Thymus (tissue), 14 donors: ENCODE measurements at places on chromosomes 2 and 18.

- H3K27ac ChIP-seq, result no peak overlapping the region
- H3K4me1 ChIP-seq, result no peaks in the 10 kb centered on the region
- no peak for DNase-seq
Measured at GRCh38 chr2:55929476-55929875, 5.9 kb upstream of the EFEMP1 start.

- no peak overlapping the region for H3K27ac ChIP-seq
- peaks cover 16% of the 10 kb centered on the region for H3K27me3 ChIP-seq
- DNase-seq, result no peak
- H3K4me3 ChIP-seq, result no peak overlapping the region
- peaks cover 5% of the 10 kb centered on the region for H3K4me1 ChIP-seq
Measured at GRCh38 chr2:27127883-27128667, 4.5 kb downstream of the ABHD1 start.

DNA sequence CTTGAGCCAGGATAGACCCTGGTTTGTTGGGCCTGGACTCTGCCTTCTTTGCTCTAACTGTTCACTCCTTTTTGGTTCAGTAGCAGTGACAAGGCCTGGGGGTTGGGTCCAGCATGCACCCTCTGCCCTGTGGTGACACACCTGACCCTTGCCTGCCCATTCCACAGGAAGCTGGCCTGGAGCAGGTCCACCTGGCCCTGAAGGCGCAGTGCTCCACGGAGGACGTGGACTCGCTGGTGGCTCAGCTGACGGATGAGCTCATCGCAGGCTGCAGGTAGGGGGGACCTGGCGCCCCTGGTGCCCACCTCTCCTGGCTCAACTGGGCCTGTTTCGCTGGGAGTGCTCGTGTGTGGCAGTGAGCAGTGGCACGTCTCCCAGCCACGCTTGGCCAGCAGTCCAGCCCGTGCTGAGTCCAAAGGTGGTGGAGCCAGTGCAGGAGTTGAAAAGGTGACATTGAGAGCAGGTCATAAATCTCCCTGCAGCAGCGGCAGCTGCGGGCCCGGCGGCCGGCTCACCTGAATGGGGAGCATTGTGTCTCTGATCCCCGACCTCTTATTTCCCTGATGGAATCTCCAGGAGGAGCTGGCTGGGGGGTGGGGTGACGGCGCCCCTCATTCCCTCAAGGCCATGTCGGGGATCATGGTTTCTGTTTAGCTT lies 102.6 kb downstream of the DYSF start:
- no peak overlapping the region for H3K4me3 ChIP-seq
- no peaks in the 10 kb centered on the region for H3K4me1 ChIP-seq
- no peaks in the 10 kb centered on the region for H3K36me3 ChIP-seq
- DNase-seq, result no peak
- no peaks in the 10 kb centered on the region for H3K27me3 ChIP-seq
- H3K27ac ChIP-seq, result no peak overlapping the region

GRCh38 chr2:177348733-177349693 lies 43.6 kb upstream of the AGPS start:
- H3K27me3 ChIP-seq, result no peaks in the 10 kb centered on the region
- no peaks in the 10 kb centered on the region for H3K4me1 ChIP-seq
- H3K27ac ChIP-seq, result no peak overlapping the region

DNA sequence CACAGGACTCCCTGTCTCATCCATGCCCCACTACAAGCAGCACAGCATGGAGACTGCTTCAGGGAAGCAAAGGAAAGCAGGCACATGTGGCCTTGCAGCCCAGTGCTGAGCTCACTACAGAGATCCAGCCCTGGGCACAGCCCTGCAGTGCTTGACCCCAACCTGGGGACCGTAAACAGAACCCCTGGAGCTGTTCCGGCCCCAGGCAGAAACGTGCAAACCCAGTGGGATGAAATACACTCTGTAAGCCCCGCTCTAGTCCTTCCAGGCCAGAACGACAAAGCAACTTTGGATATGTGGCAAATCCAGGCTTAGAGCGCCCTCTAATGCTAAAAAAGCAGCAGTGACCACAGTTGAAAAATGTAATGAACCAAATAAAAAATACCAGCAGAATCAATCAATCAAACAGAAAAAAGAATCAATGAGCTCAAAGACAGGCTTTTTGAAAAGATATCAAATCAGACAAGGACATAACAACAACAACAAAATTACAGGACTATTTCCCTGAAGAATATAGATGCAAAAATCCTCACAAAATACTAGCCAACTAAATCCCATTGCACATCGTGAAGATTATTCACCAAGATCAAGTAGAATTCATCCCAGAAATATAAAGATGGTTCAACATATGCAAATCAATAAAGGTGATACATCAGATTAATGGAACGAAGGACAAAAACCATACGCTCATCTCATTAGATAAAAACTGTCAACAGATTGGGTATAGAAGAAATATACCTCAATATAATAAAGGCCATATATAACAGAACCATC lies 45.6 kb downstream of the ZNF519 start:
- H3K4me1 ChIP-seq, result no peaks in the 10 kb centered on the region
- no peak overlapping the region for H3K27ac ChIP-seq
- H3K4me3 ChIP-seq, result no peak overlapping the region
- no peaks in the 10 kb centered on the region for H3K36me3 ChIP-seq
- no peaks in the 10 kb centered on the region for H3K27me3 ChIP-seq
- DNase-seq, result peak; percentile 7

DNA sequence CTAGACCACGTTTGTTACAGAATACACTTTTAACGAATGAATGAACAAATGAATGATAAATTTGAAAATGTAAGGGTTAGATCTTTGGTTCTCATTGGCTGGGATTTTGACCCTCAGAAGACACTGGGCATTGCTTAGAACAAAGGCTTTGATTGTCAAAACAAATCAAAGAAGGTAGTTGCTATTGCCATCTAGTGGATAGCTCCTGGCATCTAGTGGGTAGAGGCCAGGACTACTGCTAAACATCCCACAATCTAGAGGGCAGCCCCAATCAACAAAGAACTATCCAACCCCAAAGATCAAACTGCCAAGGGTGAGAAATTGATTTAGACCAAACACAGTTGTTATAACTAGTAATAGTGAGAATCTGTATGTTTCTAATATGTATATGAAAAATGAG lies 552.3 kb downstream of the KCNJ3 start:
- H3K4me1 ChIP-seq, result no peaks in the 10 kb centered on the region
- no peak overlapping the region for H3K4me3 ChIP-seq
- H3K27me3 ChIP-seq, result no peaks in the 10 kb centered on the region
- DNase-seq, result no peak
- no peak overlapping the region for H3K27ac ChIP-seq
- H3K36me3 ChIP-seq, result no peaks in the 10 kb centered on the region

DNA sequence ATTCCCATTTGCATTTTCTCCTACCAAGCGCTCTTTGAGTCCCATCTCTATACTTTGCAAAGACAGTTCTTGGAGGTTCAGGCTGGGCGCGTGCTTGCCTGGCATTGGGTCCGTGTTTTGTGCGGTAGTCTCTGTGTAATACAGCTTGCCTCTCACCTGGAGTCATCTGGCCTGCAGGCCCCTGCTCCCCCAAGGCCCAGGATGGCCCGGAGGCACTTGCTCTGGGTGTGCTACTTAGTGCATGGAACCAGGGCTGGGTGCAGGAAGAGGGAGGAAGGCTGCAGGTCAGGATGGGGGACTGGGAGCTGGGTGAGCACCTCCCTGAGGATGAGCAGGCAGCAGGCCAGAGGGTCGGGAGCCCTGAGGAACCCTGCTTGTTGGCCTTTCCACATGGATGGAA lies 220.9 kb downstream of the LDLRAD4 start:
- H3K27me3 ChIP-seq, result no peaks in the 10 kb centered on the region
- H3K36me3 ChIP-seq, result peaks cover 20% of the 10 kb centered on the region
- DNase-seq, result no peak
- H3K4me3 ChIP-seq, result no peak overlapping the region
- H3K4me1 ChIP-seq, result peaks cover 97% of the 10 kb centered on the region

DNA sequence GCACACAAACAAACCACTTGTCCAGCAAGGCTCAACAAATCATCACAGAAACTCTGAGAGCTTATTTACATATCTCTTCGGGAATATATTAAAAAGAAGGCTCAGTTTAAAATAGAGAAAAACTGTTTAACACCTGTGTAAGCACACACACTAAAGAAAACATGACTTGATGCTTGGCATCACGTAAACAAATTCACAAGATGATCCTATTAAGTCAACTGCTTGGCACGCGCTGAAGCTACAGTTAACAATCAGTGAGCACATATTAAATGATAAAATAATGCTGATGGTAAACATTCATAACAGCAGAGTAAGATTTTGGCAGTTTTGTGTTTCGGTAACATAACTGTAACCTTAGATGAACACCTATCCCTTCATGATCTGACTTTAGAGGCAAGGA lies 4.3 kb upstream of the HES6 start:
- no peak overlapping the region for H3K4me3 ChIP-seq
- H3K4me1 ChIP-seq, result no peaks in the 10 kb centered on the region
- no peak for DNase-seq
- peaks cover 4% of the 10 kb centered on the region for H3K36me3 ChIP-seq
- H3K27me3 ChIP-seq, result peaks cover 32% of the 10 kb centered on the region

DNA sequence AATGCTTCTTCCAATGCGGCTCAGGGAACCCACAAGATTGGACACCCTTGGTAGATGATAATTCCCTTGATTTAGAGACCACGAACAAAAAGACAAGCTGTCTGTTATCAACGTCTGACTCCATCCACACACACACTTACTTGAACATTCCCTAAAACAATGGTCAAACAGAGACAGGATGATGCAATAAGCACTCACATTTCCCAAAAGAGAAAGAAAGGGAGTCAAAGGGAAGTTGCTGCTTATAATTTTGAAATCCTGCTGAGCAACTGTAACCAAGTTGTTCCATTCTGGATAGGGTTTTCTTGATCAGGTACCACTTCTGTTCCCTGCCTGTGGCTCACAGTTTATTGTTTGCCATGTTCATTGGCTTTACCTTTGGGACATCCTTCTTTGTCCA lies 571.3 kb upstream of the CNTNAP5 start:
- no peak overlapping the region for H3K27ac ChIP-seq
- DNase-seq, result no peak
- H3K4me1 ChIP-seq, result no peaks in the 10 kb centered on the region
- H3K36me3 ChIP-seq, result no peaks in the 10 kb centered on the region
- H3K27me3 ChIP-seq, result no peaks in the 10 kb centered on the region

- no peak overlapping the region for H3K4me3 ChIP-seq
- no peaks in the 10 kb centered on the region for H3K4me1 ChIP-seq
- H3K27me3 ChIP-seq, result no peaks in the 10 kb centered on the region
- DNase-seq, result no peak
- H3K36me3 ChIP-seq, result no peaks in the 10 kb centered on the region
Measured at GRCh38 chr18:40851014-40851429, 1104.0 kb upstream of the PIK3C3 start.
